NCI-H446 treated with DMSO at 0.1 percent for 48 hours (cell line): ENCODE measurements at places on chromosomes 2 and 18.

GRCh38 chr2:239789711-239790110, 235.4 kb downstream of the NDUFA10 start:
- DNase-seq = no peak

- DNase-seq = no peak
Measured at GRCh38 chr2:48026865-48027264, 120.6 kb upstream of the FBXO11 start.

- DNase-seq = no peak
Measured at GRCh38 chr2:100256416-100256815, 65.9 kb downstream of the LONRF2 start.

- DNase-seq = no peak
Measured at GRCh38 chr2:191869178-191869577, 22.3 kb upstream of the CAVIN2 start.

DNA sequence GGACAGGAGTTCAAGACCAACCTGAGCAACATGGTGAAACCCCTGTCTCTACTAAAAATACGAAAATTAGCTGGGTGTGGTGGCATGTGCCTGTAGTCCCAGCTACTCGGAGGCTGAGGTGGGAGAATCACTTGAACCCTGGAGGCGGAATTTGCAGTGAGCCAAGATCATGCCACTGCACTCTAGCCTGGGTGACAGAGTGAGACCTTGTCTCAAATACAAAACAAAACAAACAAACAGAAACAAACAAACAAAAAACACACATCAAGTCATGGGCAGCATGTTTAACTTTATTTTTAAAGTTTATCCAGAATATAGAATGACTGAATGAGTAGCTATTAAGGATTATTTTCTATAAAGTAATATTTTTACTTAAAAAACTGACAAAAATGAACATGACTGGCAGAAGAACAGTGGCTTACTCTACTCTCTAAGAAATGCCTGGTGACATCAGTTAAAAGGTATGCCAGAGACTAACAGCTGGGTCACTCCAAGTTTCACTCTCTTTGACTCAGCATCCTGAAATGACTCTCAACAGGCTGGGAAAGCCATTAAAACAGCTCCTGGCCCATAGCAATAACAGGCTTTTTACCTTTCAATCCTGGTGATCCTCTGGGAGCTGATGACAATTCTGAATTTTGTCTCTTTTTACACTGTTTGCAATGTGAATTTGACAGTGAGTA, 281.6 kb upstream of the STON1 start:
- DNase-seq = peak; percentile 89

GRCh38 chr2:22282220-22282619, 1102.8 kb upstream of the KLHL29 start:
- DNase-seq = no peak

DNA sequence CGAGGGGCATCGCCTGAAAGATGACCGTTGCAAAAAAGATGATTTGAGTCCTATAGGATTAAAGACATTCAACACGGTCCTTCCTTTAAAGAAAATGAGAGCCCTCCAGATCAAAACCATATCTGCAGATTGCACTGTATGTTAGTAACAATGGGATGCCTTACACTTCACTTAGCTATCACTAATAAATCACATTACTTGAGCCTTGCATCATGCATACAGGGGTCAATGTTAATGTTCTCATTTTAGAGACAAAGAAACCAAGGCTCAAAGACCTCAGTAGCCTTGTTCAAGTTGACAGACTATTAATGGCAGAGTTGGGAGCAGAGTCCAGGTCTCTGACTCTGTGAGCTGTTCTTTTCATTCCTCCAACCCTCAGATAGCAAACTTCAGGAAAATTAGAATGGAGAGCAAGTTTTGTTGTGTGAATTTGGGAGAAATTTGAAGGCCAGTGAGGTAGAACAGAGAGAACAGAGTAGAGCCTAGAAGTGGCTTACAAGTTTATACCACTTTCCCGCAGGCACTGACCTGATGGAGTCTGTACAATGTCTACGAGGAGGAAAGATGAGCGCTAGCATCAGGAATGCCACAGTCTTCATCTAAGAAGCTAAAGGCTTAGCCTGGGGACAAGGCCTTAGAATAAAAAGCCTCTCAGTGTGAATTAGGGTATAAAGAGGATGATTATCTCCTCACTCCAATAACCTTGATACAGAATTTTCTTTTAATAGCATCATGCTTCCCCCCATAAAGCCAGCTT, 48.3 kb downstream of the TRIB2 start:
- no peak for DNase-seq

DNA sequence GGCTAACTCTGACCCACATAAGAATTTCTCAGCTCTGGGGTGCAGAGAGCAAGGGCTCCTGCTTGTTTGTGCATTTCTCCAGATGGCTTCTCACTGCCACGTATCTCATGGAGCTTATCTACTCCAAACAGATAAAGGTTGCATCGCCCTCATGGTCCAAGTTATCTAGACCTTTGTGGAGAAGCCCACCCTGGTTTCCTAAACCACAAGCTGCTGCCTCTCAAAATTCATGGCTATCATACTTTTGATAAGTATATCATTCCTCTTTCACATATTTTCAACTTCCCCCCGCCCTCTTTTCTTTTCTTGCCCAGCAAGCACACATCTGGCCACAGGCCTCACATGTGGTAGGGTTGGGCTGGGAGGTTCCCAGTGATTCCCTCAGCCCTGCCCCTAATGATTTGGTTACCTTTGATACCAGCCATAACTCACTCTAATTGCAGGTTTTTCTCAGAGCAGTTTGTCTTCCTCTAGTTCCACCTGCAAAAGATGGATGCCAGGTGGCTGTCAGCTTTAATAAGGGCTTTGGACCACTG, 146.0 kb downstream of the RHBDD1 start:
- no peak for DNase-seq

DNA sequence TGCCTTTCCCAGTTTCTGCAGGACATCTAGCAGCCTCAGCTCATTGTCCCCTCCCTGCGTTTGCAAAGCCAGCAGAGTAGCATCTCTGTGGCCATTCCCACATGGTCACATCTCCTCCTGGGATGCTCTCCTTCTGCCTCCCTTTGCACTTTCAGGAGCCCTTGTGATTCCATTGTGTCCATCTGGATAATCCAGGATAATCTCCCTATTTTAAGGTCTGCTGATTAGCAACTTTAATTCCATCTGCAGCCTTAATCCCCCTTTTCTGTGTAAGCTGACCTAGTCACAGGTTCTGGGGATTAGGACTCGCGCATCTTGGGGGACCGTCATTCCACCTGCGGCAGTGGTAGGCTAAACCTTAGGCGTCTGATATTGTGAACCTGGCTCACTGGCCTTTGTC, 70.7 kb downstream of the NEDD4L start:
- no peak for DNase-seq

GRCh38 chr2:11072550-11072949, 82.7 kb upstream of the SLC66A3 start:
- no peak for DNase-seq

DNA sequence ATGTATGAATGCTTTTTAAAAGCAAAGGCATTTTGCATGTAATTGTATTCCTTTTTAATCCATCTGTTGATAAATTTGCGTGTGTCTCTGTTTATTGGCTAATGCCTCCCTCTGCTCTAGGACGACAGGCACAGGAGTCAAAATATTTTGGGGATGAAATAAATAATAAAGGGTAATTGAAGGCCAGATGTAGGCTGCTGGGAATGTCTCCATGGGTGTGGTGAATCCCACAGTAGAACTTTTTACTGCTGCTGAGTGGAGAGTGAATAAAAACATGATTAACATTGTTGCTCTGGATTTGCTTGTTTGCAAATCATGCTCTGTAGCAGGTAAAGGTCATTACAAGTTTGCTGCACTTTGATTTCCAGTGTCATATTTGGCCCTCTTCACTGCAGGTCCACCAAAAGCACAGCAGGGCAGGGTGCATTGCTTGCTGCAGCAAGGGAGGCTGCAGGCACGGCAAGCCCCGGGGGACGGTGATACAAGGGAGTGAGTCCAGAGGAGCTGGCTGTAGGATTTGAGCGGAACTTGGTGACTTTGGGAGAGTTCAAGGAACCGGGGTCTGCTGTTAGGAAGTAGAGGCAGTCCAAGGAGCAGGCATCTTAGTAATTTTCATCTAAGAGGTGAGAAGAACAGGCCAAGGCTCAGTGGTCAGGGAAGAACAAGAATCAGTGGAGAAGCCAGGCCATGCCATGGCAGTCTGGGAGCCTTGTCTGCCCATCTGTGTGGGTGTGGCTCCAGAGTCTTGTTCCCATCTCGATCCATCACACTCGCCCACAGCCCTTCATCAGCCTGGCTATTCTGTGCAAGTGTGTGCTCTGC, 201.5 kb upstream of the RAB6C start:
- DNase-seq = no peak

DNA sequence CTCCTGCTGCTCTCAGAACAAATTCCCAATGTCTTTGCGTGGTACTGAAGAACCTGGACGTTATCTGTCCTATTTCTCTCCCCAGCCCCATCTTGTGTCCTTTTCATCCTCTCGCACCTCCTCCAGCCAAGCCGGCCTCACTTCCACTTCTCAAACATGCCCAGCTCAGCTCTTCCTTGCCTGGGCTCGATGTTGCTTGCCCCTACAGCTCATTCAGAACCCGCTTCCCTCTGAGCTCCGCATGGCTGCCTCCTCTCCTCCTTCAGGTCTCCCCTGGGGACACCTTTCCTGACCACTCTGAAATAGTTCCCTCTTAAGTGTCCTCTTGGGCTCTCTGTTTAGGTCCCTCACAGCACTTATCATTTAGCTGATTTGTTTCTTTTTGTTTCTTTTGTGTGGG, 6.7 kb upstream of the SMARCAL1 start:
- no peak for DNase-seq

DNA sequence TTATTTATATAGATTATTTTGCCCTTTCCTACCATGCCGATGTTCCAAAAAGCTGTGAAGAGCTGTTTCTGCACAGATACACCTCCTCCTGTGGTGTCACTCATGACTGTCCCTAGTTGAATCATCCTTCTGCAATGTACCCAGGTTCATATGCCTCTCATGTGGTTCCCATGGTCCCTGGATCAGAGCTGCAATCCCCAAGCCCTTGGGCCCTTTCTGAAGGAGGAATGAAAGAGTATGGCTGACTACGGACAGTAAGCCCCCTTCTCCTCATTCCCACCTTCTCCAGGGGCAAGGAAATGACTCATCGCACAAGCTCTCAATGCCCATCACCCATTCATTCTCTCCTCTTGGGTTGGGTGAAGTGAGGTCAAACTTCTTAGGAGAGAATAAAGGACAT, 63.9 kb upstream of the ACVR1 start:
- DNase-seq = no peak

DNA sequence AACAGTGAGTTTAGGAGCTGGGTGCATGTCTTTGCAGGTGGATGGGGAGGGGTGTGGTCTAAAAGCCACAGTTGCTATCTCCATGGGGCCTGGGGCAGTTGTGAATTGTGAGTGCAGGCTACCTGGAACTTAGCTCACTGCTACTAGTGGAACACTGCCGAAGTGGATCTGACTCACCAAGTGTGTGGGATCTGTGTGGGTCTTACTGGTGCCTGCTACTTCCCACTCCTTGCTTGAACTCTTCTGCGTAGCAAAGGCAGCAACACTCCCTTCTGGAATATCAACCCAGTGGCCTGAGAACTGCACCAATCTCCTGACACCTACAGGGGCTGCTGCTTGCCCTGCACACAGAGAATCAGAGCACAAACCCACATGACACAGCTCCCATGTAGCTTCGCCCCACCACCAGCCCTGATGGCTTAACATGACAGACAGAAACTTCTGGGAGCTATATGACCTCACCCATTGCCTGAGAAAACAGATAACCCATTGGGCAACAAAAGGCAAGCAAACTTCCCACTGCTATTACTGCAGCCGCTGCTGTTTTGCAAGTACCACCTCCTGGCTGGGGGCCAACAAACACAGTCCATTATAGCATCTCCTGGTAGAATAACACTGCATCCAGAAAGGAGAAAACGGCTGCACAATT, 455.1 kb upstream of the DDX18 start:
- DNase-seq = no peak

GRCh38 chr2:152444448-152444847, 109.5 kb downstream of the FMNL2 start:
- no peak for DNase-seq

DNA sequence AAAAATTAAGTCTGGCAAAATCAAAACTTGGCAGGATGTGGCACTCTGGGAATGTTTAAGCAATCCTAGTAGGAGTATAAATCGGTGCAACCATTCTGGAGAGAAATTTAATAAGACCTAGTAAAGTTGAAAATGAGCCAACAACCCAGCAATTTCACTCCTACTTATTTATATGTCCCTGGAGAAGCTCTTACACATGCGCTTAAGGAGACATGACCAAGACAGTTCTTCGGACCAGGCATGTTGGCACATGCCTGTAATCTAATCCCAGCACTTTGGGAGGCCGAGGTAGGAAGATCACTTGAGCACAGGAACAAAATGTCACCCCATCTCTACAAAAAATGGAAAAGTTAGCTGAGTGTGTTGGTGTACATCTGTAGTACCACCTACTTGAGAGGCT, 374.6 kb upstream of the LYPD1 start:
- no peak for DNase-seq

GRCh38 chr2:175007510-175007909, 2.3 kb upstream of the CHN1 start:
- no peak for DNase-seq

DNA sequence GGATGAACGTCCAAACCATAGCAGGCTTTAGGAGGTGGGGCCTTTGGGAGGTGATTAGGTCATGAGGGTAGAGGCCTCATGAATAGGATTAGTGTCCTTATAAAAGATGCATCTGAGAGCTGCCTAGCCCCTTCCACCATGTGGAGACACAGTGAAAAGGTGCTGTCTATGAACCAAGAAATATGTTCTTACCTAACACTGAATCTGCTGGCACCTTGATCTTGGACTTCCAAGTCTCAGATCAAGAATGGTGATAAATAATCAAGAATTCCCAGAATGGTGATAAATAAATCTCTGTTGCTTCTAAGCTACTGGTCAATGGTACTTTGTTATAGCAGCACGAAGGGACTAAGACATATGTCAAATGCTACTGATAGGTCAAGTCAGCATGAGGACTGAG, 15.1 kb upstream of the DYTN start:
- no peak for DNase-seq

DNA sequence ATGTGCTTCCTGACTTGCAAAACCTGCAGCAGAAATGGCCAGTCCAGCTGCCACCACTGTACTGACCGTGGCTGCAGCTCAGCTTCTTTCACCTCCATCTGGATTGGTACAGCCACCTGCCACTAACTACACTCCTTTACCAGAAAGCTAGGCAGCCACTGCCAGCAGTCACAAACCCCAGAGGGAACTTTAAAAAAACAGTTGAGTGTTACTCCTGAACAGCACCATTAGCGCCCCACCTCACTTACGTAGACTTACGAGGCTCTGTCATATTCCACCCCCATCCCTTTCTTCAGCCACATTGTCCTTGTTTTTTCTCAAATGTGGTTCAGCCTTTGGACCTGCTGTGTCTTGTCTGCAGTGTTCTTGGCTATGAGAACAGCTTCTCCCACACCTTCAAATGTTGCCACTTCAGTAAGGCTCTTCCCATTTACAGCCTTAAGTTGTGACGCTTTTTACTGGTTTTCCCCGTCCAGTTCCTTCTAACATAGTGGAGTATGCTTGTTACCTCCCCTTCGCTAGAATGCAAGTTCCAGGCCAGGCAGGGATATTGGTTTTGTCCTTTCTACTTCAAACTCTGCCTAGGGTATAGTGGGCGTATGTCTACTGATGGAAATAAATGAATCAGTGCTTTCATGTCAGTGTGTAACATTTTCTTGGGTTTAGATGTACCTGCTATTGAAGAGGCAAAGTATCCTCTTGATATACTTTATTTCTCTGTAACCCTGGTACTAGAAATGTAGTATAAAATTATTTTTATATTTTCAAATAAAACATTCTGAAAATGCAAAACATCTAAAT, 17.0 kb downstream of the HNRNPA3 start:
- no peak for DNase-seq

- no peak for DNase-seq
Measured at GRCh38 chr2:10228611-10229365, 73.9 kb upstream of the HPCAL1 start.
